ENCODE measurements at places on chromosomes 2 and 18.
A peak's percentile ranks its signal among the peaks of the same experiment; 100 is the strongest.

DNA sequence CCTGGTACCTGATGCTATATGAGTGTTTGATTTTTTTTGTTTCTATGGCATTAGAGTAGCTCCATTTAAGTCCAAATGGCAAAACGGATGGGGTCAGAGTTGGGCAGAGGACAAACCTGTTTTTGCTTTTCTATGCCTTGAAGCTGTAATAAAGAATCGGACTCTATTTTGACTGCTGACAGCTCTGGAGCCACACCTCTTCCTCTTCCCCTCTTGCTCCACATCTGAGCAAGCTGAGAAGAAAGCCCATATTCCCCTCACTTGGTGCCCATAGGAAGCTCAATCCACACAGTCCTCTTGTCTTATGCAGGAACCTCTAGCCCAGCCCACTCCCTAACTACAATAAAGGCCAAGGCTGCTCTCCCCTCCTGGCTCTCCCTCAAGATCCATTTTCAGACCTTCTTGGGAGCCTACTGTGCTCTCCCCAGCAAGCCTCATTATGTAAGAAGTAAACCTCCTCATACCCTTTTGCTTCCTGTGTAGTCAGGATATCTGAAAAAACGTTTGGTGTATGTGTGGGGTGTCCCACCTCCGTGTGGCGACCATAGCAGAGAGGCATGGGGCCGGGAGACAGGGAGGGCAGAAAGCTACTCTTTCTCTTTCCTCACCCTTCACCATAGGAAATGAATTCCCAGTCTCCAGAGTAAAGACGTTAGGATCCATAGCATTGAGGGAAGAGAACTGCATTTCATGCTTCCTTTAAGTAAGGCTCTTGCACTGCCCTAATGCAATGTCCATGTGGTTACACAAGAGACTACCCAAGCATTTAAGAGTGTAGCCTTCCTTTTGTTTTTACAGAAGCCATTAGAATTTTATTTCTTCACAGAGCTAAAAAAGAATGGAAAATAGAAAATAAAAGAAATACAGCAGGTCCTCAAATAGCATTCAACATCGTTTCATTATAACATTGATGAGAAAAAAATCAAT, 41.9 kb upstream of the RAPGEF4 start:
- DNase-seq: no peak

DNA sequence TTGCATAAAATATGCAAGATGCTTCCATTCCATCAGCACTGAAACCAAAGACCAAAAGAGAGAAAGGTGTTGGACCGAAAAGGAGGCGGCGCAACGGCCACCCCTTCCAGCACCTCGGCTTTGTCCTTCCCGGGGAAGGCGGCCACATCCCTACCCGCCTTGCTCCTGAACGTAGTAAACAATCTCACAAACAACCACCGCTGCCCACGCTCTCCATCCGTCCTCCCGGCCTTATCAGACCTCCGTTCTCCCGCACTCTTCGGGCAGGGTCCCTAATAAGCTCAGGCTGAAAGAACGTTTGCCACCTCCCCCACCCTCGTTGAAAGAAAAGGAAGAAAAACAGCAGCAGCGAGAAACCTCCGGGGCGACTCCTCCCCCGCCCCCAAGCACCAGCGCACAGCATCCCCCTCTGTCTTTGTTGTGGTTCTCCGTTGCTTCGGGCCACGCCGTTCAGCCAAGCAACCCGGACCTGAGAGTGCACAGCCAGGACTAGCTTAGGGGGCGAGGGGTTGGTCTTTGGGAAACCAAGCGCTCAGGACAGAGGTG, 4.4 kb downstream of the EVX2 start:
- DNase-seq: no peak

- no peak for DNase-seq
These were observed 85.9 kb downstream of the HRH4 start for GRCh38 chr18:24546307-24546706.

DNA sequence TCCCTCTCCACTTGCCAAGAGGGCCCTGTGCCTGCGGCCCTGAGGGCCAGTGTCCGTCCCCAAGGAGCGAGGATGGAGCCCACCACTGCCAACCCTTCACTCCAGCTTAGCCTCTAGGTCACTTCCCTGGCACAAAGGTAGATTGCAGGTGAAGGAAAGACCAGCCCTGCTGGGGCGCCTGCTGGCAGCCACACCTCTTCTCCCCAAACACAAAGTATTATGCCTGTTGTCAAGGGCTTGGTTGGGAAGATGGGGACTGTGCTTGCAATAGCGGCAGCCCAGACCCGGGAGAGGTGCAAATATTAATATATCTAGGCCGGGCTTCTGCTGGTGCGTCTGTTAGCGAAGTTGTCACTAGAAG, 7.7 kb downstream of the KCNF1 start:
- DNase-seq: no peak

GRCh38 chr2:96872591-96873349, 2.9 kb upstream of the SEMA4C start:
- DNase-seq: no peak

DNA sequence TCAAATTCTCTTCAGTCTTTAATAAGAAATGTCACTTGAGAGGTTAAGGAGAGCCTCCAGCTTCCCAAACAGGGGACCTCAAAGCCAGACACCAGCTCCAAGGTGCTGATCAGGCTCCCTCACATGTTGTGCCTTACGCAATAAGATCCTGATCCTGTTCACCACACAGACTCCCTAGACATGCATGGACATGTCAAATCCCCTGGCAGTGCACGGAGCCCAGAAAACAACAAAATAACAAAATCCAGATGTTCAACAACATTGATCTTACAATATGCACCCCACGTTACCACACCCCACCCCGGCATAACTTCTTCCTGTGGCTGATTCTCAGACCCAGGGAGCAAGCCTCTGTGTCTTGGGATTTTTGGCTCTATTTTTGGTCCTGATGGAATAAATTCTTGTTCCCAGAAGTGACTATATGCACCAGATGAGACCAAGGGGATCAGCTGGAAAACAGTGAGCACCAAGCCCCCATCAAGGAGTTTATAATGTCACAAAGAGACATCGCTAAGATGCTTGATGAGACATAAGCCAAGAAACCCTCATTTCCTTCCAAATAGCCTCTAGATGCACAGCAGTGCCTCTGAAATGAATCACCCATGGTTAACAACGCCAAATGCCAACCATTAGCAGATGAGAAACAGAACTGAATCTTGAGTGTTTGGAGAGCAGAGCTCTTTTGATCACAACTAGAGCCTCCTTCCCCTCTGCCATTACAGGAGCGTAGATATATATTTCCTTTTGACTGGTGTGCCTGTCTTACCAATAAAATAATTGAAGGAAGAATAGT, 198.2 kb downstream of the PRKCE start:
- DNase-seq: no peak

- no peak for DNase-seq
These were observed 9.8 kb upstream of the ZNF512 start for GRCh38 chr2:27572998-27573429.

GRCh38 chr18:62312851-62313250, 12.3 kb upstream of the TNFRSF11A start:
- no peak for DNase-seq

GRCh38 chr2:23777826-23778225, 149.1 kb downstream of the ATAD2B start:
- DNase-seq: no peak

DNA sequence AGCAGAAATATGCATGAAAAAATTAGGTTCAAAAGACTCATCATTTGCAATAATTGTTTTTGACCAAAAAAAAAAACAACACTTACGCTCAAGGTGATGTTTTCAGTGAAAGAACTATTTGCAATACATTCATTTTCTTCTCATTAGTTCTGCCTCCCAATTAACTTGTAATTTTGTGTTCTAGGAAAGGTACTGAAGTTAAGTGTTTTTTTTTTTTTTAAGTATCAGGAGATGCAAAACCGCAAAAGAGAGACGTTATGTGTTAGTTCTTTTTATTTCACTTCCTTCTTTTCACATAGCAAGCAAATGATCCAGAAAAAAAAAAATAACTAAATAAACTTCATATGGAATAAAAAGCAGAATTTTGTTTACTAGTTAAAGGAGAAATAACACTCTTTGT, 735.2 kb upstream of the GCFC2 start:
- no peak for DNase-seq

DNA sequence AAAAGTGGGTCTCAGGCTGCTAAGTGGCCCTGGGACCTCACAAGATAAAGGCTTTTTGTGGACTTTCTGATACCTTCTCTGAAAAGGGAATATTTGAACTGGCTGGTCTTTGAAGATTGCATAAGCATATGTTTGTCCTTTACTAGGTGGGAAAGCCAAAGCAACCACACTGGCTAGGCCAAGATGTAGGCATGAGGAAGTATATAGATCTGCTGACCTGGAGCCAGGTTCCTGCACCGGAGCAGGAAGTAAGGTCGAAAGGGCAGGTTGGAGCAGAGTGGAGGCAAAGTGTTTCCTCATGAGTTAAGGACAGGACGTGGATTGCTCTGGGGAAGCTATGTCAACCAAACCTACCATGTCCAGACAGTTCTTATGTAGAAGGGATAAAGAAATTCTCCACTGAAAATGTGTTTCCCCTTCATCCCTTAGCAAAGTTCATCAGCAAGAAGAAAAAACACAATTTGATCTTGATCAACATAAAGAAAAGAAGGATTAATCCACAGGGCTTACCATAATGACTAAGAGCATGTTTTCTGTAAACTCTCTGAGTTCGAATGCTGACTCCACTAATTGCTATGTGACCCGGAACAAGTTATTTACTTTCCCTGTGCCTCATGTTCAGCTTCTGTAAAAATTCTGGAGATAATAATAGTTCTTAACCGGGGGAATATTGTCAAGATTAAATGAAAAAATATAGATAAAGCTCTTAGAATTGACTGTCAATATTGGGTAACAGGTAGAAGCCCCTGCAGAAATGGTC, 156.1 kb upstream of the SRD5A2 start:
- DNase-seq: no peak

- DNase-seq: no peak
These were observed 29.6 kb downstream of the IGFBP5 start for GRCh38 chr2:216665717-216666116.

GRCh38 chr2:216754336-216754735, 59.0 kb upstream of the IGFBP5 start:
- no peak for DNase-seq

GRCh38 chr2:223437788-223438187, 164.4 kb downstream of the SCG2 start:
- no peak for DNase-seq

DNA sequence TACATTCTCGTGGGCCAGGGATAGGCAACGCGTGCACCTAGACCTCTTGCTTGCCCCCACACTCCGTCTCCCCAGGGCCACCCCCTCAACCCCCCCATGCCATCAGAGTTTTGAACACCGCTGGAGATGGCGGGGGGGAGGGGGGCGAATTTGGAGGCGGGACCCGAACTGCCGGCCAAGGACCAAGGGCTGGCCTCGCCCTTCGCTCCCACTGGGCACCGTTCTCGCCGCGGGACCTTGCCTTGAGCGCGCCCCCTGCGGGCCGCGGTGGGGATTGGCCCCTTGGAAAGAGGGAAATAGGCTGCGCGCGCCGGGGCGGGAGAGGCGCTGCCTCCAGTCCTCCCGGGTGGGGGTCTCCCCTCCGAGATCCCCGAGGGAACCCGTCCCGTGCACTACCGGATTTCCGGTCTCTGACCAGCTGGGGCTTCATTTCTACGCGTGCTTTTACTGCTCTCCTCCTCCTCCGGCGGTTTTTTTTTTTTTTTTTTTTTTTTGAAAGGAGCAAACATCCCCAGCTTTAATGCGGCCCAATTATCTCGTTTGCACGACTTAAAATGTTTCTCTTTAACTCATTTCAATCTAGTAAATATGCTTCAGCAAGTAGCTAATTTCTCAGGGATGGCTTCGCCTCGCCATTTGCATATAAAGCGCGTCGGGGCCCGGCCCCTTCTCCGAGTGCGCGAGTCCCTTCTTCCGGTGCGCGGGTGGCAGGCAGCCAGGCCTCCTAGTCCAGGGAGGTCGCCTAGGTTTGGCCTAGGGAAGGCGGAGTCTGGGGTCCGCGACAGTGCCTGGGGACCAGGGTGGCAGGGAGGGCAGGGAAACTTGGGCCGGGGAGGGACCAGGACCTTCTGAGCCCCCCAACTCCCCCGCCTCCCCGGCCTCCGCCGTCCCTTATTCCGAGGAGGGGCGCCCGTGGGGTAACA, 10.0 kb upstream of the GBX2 start:
- peak; percentile 69 for DNase-seq

- no peak for DNase-seq
These were observed 112.9 kb upstream of the RNU4ATAC start for GRCh38 chr2:121417826-121418225.

DNA sequence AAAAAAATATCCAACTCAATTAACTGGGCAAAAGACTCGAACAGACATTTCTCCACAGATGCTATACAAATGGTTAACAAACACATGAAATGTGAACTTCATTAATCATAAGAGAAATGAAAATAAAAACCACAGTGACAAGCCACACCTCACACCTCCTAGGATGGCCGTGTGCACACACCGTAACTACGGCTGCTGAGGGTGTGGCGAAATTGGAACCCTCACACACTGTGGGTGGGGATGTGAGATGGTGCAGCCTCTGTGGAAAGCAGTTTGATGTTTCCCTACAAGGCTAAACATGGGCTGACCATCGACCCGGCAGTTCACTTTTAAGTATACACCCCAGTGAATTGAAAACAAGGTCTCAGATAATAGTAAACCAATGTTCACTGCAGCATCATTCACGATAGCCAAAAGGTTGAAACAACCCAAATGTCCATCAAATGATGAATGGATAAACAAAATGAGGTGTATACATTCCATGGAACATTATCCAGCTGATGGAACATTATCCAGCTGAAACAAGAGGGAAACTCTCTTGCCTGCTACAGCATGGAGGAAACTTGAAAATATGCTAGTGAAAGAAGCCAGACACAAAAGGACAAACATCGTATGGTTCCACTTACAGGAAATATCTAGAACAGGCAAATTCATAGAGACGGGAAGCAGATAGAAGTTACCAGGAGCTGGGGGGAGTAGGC, 32.2 kb downstream of the ZAP70 start:
- no peak for DNase-seq

DNA sequence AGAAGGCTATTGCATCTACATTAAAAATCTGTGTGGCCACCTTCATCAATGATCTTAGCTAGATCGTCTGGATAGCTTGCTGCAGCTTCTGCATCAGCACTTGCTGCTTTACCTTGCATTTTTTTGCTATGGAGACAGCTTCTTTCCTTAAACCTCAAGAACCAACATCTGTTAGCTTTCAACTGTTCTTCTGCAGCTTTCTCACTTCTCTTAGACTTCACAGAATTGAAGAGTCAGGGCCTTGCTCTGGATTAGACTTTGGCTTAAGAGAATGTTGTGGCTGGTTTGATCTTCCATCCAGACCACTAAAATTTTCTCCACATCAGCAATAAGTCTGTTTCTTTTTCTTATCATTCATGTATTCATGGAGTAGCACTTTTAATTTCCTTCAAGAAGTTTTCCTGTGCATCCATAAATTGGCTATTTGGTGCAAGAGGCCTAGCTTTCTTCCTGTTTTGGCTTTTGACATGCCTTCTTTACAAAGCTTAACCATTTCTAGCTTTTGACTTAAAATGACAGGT, 54.4 kb upstream of the MAP4K4 start:
- no peak for DNase-seq

GRCh38 chr18:66440433-66440832, 163.5 kb downstream of the CDH19 start:
- DNase-seq: no peak

- no peak for DNase-seq
These were observed 13.0 kb downstream of the VPS4B start for GRCh38 chr18:63409301-63409700.
